CD4-positive, alpha-beta T cell treated with Interferon alpha-2 for 1 hour (primary cell): ENCODE measurements at places on chromosomes 12 and 14.

DNA sequence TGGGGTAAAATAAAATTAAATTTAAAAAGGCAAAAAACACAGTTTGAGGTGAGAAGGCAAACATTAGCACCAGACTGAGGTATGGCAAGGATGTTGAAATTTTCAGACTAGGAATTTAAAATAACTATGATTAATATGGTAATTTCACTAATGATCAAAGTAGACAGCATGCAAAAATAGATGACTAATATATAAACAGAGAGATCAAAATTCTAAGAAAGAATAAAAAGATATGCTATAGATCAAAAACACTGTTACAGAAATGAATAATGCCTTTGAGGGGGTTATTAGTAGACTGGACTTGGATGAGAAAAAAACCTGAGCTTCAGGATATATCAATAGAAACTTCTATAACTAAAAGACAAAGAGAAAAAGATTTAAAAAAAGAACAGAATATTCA, 14.4 kb upstream of the GALNT8 start:
- DNase-seq, result no peak

DNA sequence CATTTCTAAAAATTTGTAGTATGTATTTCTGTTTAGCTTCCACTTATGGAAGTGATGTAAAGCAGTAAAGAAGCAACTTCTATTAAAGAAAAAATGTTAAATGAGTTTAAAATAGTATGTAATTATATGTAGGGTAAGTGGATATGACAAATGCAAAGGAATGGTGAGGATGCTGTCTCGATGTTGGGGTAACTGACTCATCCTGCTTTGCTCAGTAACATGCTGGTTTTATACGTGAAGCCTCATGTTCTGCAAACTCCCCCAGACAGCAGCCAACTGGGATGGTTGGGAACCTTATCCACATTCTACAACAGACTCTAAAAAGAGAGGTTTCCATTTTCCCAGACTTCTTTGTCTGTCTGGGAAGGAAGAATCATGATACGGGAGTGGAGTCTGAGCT, 1006.4 kb upstream of the TMEM132C start:
- no peak for DNase-seq

- no peak for DNase-seq
These were observed 117.4 kb downstream of the DICER1 start for GRCh38 chr14:95039993-95040348.

DNA sequence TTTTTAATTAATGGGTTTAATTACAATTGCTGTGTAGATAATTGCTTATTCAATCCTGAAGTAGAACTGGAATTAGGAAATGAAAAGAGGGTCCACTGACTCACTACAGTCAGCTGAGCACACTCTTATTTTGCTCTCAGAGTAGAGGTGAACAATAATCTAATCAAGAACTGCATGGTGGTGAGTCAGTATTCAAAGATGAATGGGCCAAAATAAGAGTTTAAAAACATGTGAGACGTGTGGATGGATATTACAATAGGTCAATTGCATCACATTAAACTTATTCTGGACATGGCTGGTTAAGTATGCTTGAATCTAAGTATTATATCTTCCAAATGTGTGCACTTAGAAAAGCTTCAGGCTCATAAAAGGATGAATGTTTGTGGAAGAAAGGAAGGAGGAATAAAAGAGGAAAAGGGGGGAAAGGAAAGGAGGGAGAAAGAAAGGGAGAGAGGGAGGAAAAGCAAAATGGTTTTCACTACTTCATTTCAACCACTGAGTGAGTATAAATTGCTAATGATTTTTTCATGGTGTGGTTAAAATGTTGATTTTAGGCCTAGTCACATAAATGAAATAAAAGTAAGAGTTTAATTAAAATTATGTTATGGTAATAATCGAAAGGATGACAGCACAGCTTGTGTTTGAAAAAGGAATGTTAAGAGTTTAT, 27.0 kb upstream of the EEA1 start:
- no peak for DNase-seq

DNA sequence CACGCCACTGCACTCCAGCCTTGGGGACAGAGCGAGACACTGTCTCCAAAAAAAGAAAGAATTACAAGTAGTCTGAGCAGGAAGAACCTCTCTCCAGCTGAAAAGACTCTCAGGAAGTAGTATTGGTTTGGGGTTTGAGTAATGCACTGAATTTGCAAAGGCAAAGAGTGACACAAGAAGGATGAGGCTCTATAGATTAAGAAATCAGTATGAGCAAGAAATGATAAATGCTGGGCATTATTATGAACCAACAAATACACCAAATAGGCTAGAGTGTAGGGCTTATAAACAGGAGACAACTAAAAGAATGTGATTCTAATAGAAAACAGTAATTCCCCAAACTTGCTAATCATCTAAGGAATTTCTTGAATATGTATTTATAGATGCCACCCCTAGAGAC, 2.6 kb upstream of the SLC35E3 start:
- no peak for DNase-seq
